ENCODE measurements at places on chromosomes 16 and 17.

DNA sequence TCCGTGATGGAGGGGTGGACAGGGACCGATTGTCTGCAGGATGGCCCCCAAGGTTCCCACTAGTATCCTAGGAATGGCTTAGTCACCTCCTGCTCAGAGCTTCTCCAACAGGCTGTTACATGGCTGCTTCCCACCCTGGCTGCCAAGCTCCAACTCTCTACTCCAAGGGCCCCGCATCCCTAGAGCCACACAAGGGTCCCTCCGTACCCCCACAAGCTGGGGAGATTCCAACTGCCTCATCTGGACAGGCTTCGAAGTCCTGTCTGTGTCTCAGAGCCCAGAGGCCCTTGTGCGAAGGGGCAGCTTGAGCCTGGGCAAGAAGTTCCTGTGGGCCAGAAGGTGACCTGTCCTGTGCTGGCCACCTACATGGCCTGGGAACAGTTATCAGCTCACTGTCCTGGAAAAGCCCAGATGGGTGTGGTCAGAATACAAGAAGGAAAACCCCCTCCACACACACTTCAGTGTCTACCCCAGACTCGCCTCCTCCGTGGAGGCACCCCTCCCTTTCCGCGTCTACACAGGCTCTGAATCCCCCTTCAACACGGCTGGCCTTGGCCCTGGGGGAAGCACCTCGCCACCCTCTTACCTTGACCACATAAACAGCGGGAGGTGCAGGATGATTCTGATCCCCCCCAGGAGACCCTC lies 586 bp downstream of the MEAK7 start:
- DNase-seq = no peak

DNA sequence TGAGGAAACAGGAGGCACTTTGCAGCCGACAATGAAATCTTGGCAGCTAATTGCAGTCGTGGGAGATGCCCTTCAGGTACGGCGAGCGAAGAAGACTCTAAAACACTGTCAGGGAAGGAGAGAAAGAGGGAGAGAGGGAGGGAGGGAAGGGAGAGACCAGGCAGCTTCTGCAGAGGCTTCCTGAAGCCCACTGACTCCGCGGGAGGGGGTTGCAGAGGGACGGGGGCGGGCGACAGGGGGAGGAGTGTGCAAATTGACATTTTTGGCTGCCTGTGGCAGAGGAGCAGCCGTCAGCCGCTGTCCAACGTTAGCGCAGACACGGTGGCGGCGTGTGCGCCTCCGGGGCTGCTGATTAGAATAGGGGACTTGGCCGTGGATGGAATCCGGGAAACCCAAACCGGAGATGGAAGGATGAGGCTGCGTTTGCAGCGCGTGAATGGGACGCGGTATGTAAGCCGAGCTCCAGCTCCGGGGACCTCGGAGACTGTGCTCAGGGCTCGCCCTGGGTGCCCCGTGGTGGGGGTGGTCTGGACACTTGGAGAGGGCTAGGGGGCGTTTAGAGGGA lies 849.1 kb upstream of the RBFOX1 start:
- DNase-seq = no peak

DNA sequence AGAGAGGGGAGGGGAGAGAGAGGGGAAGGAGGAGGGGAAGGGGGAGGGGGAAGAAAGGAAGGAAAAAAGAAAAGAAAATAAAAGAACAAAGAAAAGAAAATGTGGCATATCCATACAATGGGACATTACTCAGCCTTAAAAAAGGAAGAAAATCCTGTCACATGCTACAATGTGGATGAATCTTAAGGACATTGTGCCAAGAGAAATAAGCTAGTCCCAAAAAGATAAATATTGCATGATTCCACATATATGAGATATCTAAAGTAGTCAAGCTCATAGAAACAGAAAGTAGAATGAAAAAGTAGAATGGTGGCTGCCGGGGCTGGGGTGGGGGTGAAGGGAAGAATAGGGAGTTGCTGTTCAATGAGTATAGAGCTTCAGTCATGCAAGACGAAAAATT lies 40.4 kb downstream of the CNGB1 start:
- no peak for DNase-seq

DNA sequence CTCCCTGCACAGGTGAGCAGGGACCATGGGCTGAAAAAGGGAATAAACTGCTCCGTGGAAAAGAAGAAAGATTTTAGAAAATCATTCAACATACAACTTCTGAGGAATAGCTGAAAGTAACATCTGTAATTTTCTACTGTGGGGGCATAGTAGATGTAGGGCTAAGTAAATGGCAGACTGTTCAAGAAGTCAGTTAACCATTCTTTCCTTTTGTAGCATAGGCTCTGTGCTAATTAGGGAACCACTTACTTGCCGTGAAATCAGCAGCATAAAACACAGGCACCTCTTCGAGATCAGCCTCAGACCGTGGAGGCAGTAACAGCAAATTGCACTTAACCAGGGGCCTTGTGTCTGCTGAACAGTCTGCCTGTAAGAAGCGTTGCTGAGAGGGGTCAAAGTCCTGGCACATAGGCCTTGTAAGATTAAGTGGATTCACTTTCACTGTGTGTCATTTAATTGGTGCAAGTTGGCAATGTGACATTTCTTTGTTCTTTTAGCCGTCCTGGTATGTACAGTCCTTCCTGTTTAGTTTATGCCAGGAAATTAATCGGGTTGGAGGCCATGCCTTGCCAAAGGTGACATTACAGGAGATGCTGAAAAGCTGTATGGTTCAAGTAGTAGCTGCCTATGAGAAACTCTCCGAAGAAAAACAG lies 10.4 kb downstream of the COG1 start:
- no peak for DNase-seq

DNA sequence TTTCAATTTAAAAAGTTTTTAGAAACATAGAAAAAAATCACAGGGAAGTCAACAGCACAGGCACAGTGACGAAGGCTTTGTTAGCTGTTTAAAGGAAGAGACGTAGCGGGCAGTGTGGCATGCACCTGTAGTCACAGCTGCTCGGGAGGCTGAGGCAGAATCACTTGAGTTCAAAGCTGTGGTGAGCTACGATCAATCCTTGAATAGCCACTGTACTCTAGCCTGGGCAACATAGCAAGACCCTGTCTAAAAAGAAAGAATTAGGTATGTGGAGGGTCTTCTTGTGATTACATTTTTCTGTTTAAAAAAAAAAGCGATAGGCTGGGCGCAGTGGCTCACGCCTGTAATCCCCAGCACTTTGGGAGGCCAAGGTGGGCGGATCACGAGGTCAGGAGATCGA lies 50.1 kb downstream of the FOXK2 start:
- DNase-seq = no peak

- DNase-seq = no peak
These were observed 13.2 kb downstream of the NGFR start for GRCh38 chr17:49508061-49508865.

GRCh38 chr17:35227546-35227945 lies 15.3 kb upstream of the SLFN5 start:
- DNase-seq = no peak

DNA sequence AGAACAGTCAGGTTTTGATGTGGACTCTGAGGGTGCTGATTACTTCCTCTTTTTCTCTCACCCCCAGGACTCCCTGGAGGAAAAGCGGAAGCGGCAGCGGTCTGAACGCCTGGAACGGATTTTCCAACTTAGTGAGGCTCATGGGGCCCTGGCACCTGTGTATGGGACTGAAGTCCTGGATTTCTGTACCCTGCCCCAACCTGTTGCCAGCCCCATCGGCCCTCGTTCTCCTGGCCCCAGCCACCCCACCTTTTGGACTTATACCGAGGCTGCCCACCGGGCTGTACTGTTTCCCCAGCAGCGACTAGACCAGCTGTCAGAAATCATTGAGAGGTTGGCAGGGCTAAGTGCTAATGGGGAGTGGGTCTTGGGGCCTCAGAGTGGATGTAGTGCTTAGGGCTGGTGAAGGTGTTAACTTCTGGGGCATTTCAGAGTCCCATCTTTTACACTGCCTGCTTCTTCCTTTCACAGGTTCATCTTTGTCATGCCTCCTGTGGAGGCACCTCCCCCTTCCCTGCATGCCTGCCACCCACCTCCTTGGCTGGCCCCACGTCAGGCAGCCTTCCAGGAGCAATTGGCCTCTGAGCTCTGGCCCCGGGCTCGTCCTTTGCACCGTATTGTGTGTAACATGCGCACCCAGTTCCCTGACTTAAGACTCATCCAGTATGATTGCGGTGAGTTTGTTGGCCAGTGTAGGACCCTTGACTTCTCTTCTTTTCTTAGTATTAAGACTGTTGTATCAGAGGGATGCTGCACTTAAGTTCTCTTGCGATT lies 19.1 kb upstream of the PHKG2 start:
- no peak for DNase-seq

DNA sequence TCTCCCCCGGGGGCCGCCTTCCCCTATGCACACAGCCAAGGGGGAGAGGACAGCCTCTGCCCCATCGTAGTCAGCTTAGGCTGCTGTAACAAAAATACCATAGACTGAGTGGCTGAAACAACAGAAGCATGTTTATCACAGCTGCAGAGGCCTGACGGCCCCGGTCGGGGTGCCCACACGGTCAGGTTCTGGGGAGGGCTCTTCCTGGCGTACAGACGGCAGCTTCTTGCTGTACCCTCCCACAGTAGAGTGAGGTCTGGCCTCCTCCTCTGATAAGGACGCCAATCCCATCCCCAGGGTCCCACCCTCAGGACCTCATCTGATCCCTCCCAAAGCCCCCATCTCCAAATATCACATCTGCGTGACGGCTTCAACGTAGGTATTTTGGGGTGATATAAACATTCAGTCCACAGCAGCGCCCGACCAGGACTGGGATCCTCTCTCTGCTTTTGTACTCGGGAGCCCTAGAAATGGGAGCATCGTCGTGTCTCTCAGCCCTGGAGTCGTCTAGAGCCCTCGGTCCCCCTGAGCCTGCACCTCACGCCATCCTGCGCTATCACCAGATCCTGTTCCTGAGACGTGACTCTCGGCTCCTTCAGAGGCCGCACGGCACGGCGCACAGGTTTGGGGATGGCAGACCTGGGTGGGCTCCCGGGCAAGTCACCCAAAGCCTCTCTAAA lies 67.8 kb downstream of the RPH3AL start:
- DNase-seq = no peak
